Cortex of kidney (tissue), 1 donor: ENCODE measurements at places on chromosomes 12 and 14.

GRCh38 chr12:67649261-67649569, 670 bp downstream of the DYRK2 start:
- DNase-seq = no peak

DNA sequence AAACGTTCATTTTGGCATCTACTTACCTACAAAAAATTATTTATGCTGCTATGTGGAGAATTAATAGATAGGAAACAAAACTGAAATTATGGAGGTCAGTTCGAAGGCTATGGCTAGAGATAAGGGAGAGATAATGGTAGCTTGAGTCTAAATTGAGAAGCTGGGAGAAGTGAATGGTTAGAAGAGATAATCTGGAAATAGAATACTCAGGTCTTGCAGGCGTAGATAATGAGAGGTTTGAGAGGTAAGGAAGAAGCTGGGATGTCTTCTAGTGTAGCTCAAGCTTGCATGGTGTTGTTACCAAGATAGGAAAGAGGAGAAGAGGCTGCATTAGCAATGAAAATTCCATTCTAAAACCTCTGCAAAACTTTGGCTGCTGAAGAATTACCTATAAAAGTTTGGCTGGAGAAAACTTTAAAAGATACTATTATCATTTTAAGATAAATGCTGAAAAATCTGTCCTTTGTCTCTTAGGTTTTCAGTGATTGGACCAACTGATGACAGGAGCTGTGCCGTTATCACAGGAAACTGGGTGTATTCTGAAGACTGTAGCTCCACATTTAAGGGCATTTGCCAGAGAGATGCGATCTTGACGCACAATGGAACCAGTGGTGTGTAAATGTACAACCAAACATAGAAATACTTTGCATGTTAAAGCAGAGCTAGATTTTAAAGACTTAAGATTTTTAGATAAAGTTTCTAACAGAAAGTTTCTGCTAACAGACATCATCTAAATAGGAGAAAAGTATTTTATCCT, 14.1 kb downstream of the KLRF2 start:
- no peak for DNase-seq

DNA sequence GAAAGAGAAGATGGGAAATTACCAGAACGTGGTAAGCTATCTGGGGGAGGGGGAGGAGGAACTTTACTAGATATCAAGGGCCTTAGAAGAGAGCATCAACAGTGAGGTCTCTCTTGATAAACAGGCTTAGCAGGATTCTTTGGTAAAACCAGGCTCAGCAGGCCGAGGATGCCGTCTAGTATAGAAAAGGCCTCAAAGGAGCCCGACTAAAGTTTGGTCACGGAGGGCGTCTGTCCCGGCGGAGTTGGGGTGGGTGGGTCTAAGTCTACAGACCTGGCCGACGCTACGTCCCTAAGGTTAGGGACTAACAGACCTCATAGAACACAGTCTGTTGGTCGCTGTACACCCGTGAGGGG, 538 bp upstream of the TIGAR start:
- no peak for DNase-seq

DNA sequence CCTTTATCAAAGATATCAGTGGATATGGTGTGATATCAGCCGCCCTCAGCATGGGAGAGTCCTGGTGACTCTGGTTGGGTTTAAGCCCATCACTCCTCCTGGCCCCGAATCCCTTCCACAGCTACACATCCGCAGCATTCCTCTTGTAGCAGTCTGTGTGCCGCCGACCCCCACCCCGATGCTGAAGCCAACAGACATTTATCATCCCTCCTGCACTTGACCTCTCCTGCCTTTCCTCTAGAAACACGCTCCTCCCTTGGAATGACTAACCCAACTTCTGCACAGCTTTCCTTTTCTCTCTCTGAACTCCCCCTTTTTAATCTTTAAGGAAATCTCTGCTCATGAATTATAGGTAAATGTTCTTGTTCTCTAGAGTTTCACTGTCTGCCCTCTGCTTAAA, 250.9 kb upstream of the FOXN3 start:
- no peak for DNase-seq

DNA sequence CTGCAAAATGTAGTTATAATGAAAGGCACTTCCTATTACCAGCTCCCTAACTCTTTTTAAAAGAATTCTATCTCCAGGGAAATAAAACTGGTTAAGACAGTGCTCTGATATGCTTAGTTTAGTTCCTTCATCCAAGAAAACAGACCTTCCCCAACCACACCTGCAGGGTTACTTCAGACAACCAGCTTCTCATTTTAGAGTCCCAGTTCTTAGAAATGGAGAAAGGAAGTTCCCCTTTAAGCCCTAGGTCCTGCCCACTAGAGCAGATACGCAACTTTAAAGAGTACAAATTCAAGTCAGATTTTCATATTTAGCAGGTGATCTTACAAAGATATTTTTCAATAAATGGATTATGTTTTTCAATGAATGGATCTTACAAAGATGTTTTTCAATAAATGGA, 4.4 kb upstream of the WSB2 start:
- no peak for DNase-seq

DNA sequence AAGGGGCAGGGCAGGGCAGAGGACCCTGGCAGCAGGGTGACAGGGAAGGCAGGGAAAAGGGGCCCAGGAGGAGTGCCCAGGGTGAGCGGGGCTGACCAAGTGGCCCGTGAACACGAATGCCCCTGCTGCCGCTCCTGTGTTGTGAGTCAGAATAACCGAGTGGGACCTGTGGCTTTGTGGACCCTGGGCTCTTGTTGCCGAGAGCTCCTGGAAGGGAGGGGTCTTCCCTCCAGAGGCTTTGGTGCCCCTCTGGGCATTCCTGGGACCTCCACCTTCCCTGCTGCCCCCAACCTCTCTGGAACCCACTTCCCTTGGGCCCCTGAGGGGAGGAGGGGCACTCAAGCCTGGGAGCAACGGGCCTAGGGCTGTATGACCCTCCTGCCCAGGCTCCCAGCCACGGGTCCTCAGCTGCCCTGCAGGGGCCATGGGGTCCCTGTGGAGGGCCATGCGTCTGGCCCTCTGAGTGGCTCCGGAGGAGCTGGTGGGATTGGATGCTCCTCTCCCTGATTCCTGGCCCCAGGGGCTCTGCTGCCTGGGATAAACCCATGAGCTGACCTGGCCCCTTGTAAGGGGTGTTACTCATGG, 319.4 kb downstream of the TMEM121 start:
- DNase-seq = no peak

- no peak for DNase-seq
Measured at GRCh38 chr12:111222523-111222922, 146.4 kb downstream of the PHETA1 start.
